ENCODE measurements at places on chromosomes 6 and 20.

GRCh38 chr6:31268836-31269235 is 3.1 kb downstream of the HLA-C start:
- no peak for DNase-seq

DNA sequence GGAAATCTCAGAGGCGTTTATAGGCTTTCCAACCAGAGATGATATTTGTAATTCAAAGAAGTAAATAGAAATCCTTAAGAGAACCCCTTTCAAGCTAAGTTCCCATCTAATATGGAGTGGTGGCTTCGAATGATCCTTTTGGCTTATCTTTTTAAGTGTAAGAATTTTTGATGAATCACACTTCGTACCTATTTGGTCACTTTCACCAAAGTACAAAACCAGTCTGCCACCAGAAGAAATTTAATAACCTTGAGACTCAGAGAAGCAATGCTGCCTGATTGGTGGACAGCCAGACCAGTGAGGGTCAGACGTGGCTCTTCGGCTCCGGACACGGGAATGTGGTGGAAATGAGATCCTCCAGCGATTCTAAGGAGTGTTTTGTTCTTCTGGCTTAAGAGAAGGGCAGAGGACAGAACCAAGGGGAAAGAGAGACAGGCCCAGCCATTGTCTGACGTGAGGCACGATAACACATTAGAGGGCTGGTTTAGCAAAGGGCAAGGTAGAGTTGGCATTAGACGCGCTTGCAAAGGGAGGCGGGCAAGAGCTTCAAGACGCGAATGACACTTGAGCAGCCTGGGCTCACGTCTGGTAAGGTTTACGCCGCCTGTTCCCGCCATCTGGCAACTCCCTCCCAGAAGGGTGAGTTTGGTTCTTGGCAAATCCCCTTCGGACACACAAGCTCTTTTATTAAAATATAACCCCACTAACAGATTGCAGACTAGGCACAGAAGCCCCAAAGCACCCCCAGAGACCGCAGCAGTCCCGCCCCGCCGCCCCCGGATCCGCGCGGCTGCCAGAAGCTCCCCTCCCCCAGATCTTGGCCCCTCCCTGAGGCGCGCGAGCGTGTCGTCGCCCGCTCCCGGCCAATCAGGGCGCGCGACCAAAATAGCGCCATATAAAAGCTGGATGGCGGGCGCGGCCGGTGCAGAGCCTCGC is 50.0 kb upstream of the EZR start:
- DNase-seq, result peak; percentile 73

DNA sequence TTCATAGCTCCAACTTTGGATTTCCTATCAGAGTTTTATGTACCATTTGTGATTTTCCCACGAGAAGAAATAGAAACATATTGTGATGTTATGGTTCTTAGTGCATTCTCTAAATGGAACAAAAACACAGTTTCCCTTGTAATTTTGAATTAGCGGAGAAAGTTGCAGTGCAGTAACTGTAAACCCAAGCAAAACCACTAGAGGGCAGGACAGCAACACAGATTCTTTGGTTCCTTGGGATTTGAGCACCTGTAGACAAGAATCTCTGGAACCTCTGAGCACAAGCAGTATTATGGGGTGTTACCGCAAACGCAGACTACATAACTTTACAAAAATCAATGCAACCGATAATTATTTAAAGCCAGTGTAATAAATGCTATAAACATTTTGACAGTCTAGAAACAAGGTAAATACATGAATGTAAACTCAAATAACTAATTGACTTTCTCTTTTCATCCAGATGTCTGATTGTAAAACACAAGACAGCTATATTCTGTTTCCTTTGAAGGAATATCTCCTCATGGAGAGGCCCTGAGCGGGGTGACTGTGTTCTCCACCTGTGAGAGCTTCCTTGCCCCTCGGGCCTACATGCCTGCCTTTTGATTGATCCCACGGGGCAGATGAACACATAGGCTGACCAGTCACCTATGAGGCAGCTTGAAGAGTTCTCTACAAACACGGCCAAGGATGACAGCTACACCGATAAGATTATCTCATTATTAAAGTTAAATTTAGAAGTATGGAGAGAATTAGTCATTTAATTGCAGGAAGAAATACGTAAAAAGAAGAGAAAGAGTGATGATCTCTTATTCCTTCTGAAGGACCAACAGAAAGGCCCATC is 67.5 kb upstream of the COL21A1 start:
- DNase-seq, result peak; percentile 21

DNA sequence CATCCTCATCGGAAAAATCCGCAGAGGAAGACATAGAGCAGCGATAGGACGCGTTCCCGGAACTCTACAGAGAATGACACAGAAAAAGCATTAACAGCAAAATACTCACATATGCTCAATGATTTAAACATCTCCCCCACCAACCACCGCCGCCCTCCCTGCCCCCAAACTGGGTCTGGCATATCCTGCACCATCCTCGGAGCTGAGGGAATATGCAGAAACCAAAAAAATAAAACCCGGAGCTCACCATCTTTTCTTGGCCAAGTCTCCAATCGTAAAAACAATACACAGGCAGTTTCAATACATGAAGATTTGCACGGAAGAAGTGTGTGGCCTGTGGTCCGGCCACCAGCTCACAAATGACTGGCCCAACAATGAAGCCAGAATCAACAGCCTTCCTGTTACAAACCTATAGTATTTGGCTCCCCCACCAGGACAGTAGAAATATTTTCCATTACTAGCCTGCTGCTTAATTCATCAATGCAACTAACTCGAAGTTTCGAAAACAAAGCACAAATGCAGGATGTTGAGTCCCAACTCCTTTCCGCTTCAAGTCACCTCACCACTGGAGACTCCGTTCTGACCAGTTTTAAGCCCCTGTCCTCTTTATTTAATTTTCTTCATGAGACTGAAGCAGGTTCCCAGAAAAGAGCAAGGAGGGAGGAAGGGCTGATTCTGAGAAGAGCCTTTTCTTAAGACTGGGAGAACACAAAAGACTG is 103.2 kb upstream of the BEND6 start:
- DNase-seq, result no peak
